Activated naive CD8-positive, alpha-beta T cell treated with anti-CD3 and anti-CD28 coated beads, Interleukin-2, amount 10 ng/mL, durations not matched to agents 7 days and 5 days (primary cell): ENCODE measurements at places on chromosomes 3 and 15.

GRCh38 chr3:138389144-138389601 is 40.8 kb downstream of the MRAS start:
- no peaks in the 10 kb centered on the region for H3K36me3 ChIP-seq
- no peak for DNase-seq
- H3K27me3 ChIP-seq, result peaks cover 6% of the 10 kb centered on the region
- H3K4me3 ChIP-seq, result no peak overlapping the region
- H3K27ac ChIP-seq, result no peak overlapping the region

DNA sequence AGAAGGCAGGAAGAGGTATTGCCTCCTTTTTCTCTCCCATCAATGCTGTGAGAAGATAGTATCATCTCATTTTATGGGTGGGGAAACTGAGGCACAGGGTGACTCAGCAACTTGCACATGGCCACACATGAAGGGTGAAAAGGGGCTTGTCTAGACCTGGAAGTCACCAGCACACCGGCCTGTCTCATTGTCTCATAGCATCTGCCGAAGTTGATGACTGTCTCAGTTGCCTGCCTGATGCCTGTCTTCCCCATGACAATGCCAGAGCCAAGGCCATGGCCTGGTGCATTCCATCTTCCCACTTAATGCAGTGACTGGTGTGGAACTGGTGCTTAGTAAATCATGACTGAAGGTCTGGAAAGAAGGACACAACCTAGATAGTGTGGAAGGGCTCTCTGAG is 27.9 kb upstream of the PRR23E start:
- no peak overlapping the region for H3K4me3 ChIP-seq
- no peaks in the 10 kb centered on the region for H3K36me3 ChIP-seq
- no peak overlapping the region for H3K27ac ChIP-seq
- no peaks in the 10 kb centered on the region for H3K27me3 ChIP-seq
- no peaks in the 10 kb centered on the region for H3K4me1 ChIP-seq

GRCh38 chr3:35641920-35642527 is 2.7 kb downstream of the ARPP21 start:
- peaks cover 50% of the 10 kb centered on the region for H3K27me3 ChIP-seq
- H3K27ac ChIP-seq, result no peak overlapping the region
- H3K4me3 ChIP-seq, result no peak overlapping the region
- H3K36me3 ChIP-seq, result no peaks in the 10 kb centered on the region
- peaks cover 1% of the 10 kb centered on the region for H3K4me1 ChIP-seq

GRCh38 chr15:79218588-79219200 is 63.8 kb upstream of the ANKRD34C start:
- no peak overlapping the region for H3K4me3 ChIP-seq
- DNase-seq, result no peak
- H3K27ac ChIP-seq, result no peak overlapping the region
- no peaks in the 10 kb centered on the region for H3K4me1 ChIP-seq
- H3K36me3 ChIP-seq, result no peaks in the 10 kb centered on the region

DNA sequence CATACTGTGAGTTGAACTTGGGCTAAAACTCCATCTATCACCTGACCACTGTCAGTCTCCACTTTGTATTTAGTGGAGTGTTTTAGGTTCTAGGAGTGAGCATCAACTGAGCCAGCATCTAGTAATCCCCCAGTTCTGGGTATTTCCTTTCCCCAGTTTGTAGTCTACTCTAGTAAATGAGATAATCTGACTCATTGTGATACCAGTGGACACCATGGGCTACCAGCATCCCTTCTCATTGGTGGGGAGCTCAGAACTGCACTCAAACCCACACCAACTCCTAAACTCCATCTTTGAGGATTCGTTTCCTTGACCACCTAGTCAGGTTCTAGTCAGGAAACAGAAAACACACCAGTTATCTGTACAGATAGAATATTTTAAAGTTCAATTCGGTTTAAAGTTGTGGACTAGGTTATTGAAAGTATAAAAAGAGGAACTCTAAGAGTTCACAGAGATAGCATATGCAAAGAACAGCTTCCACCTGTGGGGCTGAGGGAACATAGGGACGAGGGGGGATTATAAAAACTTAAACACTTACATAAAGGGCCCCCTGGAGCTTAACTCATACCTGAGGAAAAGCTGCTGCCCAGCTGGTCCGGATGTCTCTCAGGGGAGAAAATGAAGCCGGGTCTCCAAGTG is 36.0 kb downstream of the LEO1 start:
- peak overlapping the region; percentile 42 for H3K27ac ChIP-seq
- no peak overlapping the region for H3K4me3 ChIP-seq

GRCh38 chr15:82646250-82647044 is 716 bp downstream of the CPEB1 start:
- no peak overlapping the region for H3K27ac ChIP-seq
- H3K36me3 ChIP-seq, result no peaks in the 10 kb centered on the region
- peak; percentile 34 for DNase-seq

- DNase-seq, result no peak
- H3K4me1 ChIP-seq, result no peaks in the 10 kb centered on the region
- no peak overlapping the region for H3K4me3 ChIP-seq
- no peak overlapping the region for H3K27ac ChIP-seq
- H3K36me3 ChIP-seq, result no peaks in the 10 kb centered on the region
Observed at GRCh38 chr3:1138036-1138435, 45.2 kb downstream of the CNTN6 start.

- peak overlapping the region; percentile 94 for H3K4me3 ChIP-seq
- H3K27ac ChIP-seq, result peak overlapping the region; percentile 95
- peaks cover 31% of the 10 kb centered on the region for H3K36me3 ChIP-seq
- peaks cover 52% of the 10 kb centered on the region for H3K4me1 ChIP-seq
- no peaks in the 10 kb centered on the region for H3K27me3 ChIP-seq
Observed at GRCh38 chr3:23811185-23811527, 5.4 kb downstream of the UBE2E1 start.

- peaks cover 4% of the 10 kb centered on the region for H3K27me3 ChIP-seq
- no peak overlapping the region for H3K4me3 ChIP-seq
- no peak for DNase-seq
- H3K4me1 ChIP-seq, result peaks cover 5% of the 10 kb centered on the region
- no peaks in the 10 kb centered on the region for H3K36me3 ChIP-seq
Observed at GRCh38 chr15:93929375-93930094, 301.8 kb upstream of the MCTP2 start.

DNA sequence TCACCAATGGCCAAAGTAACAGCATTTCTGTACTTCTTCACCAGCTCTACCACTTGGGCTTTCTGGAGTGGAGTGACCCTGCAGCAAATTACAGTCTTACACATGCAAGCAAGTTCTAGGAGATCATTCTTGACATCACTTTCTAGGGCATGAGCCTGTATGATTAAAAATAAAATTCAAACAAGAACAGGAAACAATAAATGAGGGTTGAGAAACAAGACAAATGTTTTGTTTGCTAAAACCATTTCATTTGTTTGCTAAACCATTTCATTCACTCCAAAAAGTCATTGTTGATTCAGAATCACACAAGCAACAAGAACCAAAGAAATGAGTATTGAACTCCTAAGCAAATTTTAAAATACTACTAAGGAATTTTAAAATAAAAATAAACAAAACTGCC is 220.9 kb downstream of the ATP8B4 start:
- peaks cover 39% of the 10 kb centered on the region for H3K36me3 ChIP-seq
- H3K4me1 ChIP-seq, result no peaks in the 10 kb centered on the region
- no peak overlapping the region for H3K27ac ChIP-seq
- no peak overlapping the region for H3K4me3 ChIP-seq
- no peak for DNase-seq

GRCh38 chr3:72462595-72463011 is 385.6 kb downstream of the SHQ1 start:
- DNase-seq, result no peak
- H3K36me3 ChIP-seq, result no peaks in the 10 kb centered on the region
- no peak overlapping the region for H3K4me3 ChIP-seq
- H3K4me1 ChIP-seq, result peaks cover 3% of the 10 kb centered on the region
- no peak overlapping the region for H3K27ac ChIP-seq
- H3K27me3 ChIP-seq, result peaks cover 12% of the 10 kb centered on the region

- H3K4me3 ChIP-seq, result no peak overlapping the region
- no peaks in the 10 kb centered on the region for H3K27me3 ChIP-seq
Observed at GRCh38 chr3:171257251-171258203, 202.7 kb downstream of the TNIK start.

- H3K4me3 ChIP-seq, result no peak overlapping the region
- H3K27me3 ChIP-seq, result no peaks in the 10 kb centered on the region
- H3K36me3 ChIP-seq, result no peaks in the 10 kb centered on the region
- no peak for DNase-seq
- H3K4me1 ChIP-seq, result no peaks in the 10 kb centered on the region
- H3K27ac ChIP-seq, result no peak overlapping the region
Observed at GRCh38 chr3:69613286-69613685, 126.0 kb upstream of the MITF start.

- H3K4me3 ChIP-seq, result no peak overlapping the region
- H3K27ac ChIP-seq, result no peak overlapping the region
- DNase-seq, result no peak
Observed at GRCh38 chr3:111579495-111579894, 15.7 kb downstream of the ZBED2 start.

DNA sequence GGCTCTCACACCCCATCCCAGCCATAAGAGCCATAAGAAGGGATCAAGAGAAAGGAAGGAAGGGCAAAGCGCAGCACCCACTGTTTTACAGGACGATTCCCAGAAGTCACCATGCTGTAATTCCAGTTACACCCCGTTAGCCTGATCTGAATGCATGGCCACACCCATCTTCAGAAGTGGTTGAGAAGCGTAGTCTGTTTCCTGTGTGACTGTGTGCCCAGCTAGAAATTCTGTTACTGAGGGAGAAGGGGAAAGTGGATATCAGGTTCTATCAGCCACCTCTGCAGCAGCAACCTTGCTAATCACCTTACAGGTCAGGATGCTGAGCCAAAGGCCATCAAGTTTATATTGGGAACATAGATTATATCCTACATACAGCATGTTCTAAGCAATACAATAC is 260.0 kb downstream of the ABHD5 start:
- H3K4me1 ChIP-seq, result peaks cover 17% of the 10 kb centered on the region
- DNase-seq, result no peak
- H3K27ac ChIP-seq, result no peak overlapping the region
- peak overlapping the region; percentile 22 for H3K4me3 ChIP-seq
- H3K36me3 ChIP-seq, result no peaks in the 10 kb centered on the region
